ENCODE measurements at places on chromosomes 13 and 19.

- no peak for DNase-seq
Observed at GRCh38 chr13:24742294-24742693, 21.7 kb upstream of the RNF17 start.

- no peak for DNase-seq
Observed at GRCh38 chr19:11141937-11142527, 13.6 kb downstream of the SPC24 start.

GRCh38 chr13:66659701-66660467 is 570.3 kb downstream of the PCDH9 start:
- no peak for DNase-seq

GRCh38 chr19:16343156-16343555 is 18.5 kb downstream of the KLF2 start:
- no peak for DNase-seq

DNA sequence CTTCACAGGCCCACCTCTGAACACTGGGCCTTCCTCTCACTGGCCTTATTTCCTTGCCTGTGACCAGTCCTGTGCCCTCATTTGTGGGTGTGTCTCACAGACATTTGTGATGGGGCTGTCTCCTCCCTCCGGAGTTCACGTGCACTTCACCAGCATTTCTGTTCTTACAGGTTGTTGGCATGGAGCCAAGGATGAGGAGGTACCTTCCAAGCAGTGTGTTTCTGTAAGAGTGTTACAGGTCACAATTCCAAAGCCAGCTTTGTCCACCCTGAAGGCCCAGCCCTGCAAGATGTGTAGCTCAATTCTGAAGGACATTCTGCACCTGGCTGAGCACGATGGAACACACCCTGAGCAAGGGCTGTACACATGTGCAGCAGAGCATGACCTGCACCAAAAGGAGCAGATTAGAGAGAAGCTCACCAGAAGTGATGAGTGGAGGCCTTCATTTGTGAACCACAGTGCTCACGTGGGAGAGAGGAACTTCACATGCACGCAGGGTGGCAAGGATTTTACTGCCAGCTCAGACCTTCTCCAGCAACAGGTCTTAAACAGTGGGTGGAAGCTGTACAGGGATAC is 8.1 kb downstream of the ZNF749 start:
- DNase-seq = no peak

GRCh38 chr19:47068876-47069406 is 20.5 kb upstream of the TMEM160 start:
- no peak for DNase-seq

- no peak for DNase-seq
Observed at GRCh38 chr19:31351855-31352195, 2.6 kb upstream of the TSHZ3 start.

All from DND-41 (cell line).